Pancreas (tissue), 10 donors: ENCODE measurements at places on chromosomes 3 and 15. TPM values are rescaled to one million over a fixed set of nuclear protein-coding genes. Genes with fewer than 3 reads are reported as not detected.
A peak's percentile ranks its signal among the peaks of the same experiment; 100 is the strongest.

- DNase-seq: no peak
Observed at GRCh38 chr3:188956839-188957489, 214.8 kb upstream of the TPRG1 start.

DNA sequence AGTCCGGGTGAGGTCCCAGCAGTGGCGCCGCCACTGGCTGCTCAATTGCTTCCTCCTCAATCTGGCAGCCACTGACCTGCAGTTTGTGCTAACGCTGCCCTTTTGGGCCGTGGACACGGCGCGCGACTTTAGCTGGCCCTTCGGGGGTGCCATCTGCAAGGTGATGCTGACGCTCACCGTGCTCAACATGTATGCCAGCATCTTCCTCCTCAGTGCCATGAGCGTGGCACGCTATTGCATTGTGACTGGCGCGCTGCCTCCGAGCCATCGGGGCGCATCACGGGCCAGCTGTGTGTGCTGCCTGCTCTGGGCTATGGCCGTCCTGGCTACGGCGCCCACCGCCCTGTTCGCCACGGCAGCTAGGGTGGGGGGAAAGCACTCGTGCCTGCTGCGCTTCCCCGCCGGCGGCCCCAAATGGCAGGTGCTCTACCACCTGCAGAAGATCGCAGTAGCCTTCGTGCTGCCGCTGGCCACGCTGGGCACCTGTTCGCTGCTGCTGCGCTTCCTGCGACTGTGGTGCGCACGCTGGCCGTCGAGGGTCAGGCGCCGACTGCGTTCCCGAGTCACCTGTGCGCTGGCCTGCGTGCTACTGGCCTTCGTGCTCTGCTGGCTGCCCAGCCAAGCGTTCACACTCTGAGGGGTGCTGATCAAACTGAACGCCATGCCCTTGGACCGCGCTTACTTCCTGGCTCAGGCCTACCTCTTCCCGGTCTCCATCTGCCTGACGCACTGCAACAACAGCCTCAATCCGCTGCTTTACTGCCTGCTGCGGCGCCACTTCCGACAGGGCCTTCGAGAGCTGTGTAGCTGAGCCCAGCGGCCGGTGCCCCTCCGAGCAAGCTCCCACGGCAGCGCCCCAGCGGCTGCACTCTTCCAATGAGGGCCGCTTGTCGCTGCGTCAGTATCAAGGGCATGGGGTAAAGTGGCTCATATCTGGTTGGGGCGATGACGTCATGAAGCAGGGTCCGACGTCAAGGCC is 20.3 kb upstream of the ADAMTS7 start:
- no peak for DNase-seq

DNA sequence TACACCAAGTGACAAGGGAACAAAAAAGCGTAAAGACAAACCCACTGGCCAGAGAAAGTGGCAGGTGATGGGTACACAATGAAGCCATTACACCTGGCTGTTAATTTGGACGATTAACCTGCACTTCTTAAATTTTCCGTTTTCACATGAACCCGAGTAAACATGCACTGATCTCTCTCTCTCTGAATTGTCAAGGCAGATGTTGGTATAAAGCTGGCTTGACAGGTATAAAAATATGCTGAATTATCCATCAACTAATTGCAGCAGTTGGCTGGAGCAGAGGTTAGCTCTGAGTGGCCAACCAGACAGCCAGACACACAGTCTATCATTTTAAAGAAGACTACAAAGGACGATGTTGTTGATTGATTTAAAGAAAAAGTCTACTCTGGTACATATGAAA is 561.7 kb upstream of the ALCAM start:
- no peak for DNase-seq

DNA sequence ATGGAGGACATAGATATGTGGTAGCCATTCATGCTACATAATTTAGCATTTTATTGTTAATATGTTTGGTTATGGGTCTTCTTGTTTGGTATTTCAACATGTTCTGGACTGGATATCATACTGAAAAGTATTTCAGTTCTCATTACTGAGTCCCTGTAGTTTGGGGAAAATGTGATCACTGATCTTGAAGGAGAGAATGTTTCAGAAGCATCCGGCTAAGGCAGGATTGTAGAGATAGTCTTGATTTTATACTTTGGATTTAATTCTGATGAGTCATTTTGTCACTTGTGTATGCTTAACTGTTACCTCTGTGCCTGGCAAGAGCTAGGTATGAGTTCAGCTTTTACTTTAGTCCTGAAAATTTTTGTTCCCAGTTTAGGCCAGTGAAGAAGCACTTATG is 7.1 kb downstream of the CHD2 start:
- no peak for DNase-seq

GRCh38 chr3:57545636-57546268 is 1.6 kb upstream of the DNAH12 start:
- no peak for DNase-seq

- DNase-seq: no peak
Observed at GRCh38 chr15:38532728-38533127, 31.9 kb downstream of the RASGRP1 start.

GRCh38 chr3:43345877-43346276 is 59.5 kb downstream of the SNRK start:
- no peak for DNase-seq

- DNase-seq: no peak
Observed at GRCh38 chr15:90334304-90334731, 17.8 kb upstream of the ZNF774 start.

DNA sequence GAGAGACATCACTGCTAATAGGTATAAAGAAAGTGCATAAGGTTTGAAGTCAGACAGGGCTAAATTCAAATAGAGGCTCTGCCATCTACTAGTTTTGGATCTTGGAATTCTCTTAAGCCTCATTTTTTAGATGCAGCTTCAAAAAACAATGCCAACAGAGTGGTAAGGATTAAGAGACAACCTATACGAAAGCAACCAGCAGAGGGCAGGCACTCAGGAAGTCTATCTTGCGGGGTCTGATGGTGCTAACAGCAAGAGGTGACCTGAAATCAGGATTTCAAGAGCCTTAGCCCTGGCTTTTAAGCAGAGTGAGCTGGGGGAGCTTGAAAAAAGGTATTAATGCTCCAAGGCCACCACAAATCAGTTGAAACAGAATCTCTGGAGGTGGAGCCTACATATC is 40.7 kb downstream of the LDHAL6B start:
- DNase-seq: peak; percentile 23

DNA sequence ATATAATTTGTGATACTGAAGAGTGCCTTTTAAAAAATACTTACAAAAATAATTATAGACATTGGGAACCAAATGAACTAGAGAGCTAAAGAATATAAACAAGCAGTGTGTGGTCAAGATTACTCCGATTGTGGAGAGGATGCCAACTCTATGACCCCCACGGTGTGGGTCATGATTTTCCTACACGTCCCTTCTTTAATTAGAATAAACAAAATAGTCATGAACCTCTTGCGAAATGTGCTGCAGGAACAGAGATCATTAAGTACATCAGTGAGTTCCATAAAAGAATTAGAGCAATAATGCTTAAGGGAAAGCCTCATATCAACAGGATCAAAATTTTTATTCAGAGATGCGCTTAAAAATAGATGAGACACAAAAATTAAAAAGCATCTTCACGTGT is 476.6 kb upstream of the ROBO1 start:
- DNase-seq: no peak

- no peak for DNase-seq
Observed at GRCh38 chr15:80415358-80415670, 11.1 kb downstream of the ARNT2 start.

GRCh38 chr15:85689729-85690128 is 105.0 kb downstream of the KLHL25 start:
- no peak for DNase-seq

DNA sequence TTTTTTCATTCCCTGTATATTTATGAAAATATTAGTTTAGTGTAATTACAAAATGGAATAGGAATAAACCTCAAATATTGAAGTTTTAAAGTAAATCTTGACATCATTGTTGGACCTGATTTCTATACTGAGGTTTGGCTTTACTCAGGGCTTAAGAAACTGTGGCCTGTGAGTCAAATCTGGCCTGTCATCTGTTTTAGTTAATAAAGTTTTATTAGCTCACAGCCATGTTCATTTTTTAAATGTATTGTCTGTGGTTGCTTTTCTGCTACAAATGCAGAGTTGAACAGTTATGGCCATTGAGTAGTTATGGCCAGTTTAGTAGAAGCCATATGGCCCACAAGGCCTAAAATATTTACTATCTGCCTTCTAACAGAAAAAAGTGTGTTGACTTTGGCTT is 80.7 kb downstream of the DIPK2A start:
- DNase-seq: no peak

DNA sequence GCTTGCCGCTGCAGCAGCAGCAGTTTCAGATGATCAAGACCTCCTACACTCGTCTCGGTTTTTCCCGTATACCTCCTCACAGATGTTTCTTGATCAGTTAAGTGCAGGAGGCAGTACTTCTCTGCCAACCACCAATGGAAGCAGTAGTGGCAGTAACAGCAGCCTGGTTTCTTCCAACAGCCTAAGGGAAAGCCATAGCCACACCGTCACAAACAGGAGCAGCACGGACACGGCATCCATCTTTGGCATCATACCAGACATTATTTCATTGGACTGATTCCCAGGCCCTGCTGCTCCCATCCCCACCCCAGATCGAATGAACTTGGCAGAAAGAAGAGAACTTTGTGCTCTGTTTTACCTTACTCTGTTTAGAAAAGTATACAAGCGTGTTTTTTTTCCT is 17.6 kb downstream of the CALML4 start:
- DNase-seq: peak; percentile 80

GRCh38 chr15:66578286-66578875 is 12.6 kb upstream of the LCTL start:
- DNase-seq: no peak

DNA sequence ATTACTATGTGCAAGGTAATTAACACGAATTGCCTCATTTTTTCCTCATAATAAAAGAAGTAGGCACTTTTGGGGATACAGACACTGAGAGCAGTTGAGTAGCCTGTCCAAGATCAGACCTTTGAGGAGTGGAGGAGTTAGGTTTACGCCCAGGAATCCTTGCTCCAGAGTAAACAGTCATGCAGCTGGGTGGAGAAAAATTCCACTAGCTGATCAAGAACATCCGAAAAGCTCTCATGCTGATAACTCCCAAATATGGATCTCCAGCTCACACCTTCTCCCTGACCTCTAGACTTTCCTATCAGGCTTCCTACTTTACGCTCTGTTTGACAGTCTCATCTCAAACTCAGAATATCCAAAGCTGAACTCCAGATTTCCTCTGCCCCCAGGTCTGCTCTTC is 53.3 kb downstream of the ST6GAL1 start:
- DNase-seq: no peak

DNA sequence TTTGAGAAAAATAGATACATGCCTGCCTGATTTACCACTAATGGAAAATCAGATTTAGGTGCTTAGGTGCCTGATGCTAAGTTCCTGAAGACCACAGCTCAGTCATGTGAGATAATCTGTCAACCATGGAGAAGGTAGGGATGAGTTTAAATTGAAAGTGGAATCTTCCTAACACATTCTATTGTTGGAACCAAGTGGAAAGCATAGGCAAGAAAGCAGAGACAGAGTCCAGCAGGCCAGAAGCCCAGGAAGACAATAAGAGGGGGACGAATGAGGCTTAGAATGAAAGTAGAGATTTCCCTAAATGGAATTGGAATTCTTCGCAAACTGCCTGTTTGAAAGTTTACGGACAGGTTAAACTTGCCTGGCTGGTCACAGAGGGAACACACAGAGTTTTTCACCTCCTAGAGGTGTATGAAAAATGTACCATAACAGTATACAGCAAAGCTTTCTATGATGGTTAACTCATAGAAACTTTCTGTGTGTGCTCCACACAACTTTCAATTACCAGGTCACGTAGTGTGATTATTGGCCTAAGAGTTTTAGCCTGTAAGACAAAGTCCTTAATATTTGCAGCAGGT is 453.8 kb upstream of the KCNMB2 start:
- no peak for DNase-seq

- DNase-seq: no peak
Observed at GRCh38 chr3:120369037-120369467, 19.9 kb upstream of the LRRC58 start.

Gene CMTM8
- 17.9 TPM for total RNA-seq

Gene NEK4
- total RNA-seq: 17.0 TPM

Gene ASB14
- total RNA-seq: not detected

Gene PLA2G4D
- not detected for total RNA-seq

Gene CASR
- 9.0 TPM for total RNA-seq

Gene TMOD2
- 6.8 TPM for total RNA-seq

Gene LRRC57
- total RNA-seq: 9.0 TPM

Gene GOLGA8R
- total RNA-seq: 2.4 TPM

Gene TGM4
- not detected for total RNA-seq
